ENCODE measurements at places on chromosomes 7 and 10.

DNA sequence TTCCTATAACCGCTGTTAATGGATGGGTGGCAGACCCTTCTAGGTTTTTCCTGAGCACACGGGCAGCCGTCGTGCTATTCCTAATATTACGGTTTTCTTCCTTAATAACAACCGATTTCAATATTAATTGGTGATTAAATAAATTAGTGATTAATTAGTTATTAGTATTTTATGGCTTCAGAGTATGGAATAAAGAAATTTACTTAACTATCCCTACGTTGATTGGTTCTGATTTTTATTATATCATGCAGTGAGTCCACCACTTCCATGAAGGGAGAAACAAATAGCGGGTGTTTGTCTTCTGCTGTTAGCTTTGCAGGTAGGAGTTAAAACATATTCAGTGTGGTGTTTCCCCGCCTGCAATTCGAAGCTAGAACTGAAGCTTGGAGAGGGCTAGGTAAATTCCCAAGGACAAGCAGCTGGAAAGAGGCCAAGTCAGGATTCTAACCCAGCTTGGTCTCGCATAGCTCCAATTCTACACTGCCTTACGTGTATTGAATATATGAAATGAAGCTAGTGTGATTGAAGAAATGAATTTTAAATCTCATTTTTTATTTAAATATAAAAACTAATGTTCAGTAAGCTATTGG, 928 bp upstream of the CSTF2T start:
- no peaks in the 10 kb centered on the region for H3K36me3 ChIP-seq
- no peaks in the 10 kb centered on the region for H3K27me3 ChIP-seq
- peak overlapping the region; percentile 96 for H3K4me3 ChIP-seq
- H3K4me1 ChIP-seq: peaks cover 4% of the 10 kb centered on the region
- no peak for DNase-seq
- peak overlapping the region; percentile 100 for H3K27ac ChIP-seq

GRCh38 chr10:93131986-93132385, 58.3 kb downstream of the CYP26A1 start:
- H3K4me3 ChIP-seq: no peak overlapping the region
- H3K27me3 ChIP-seq: no peaks in the 10 kb centered on the region
- no peaks in the 10 kb centered on the region for H3K4me1 ChIP-seq
- no peak overlapping the region for H3K27ac ChIP-seq

- H3K27ac ChIP-seq: no peak overlapping the region
- H3K4me1 ChIP-seq: no peaks in the 10 kb centered on the region
- DNase-seq: no peak
- H3K27me3 ChIP-seq: no peaks in the 10 kb centered on the region
Observed at GRCh38 chr10:111199587-111199986, 122.8 kb downstream of the ADRA2A start.

- H3K4me1 ChIP-seq: no peaks in the 10 kb centered on the region
- peak; percentile 19 for DNase-seq
- no peaks in the 10 kb centered on the region for H3K27me3 ChIP-seq
Observed at GRCh38 chr10:131781076-131781475, 119.7 kb upstream of the PPP2R2D start.

GRCh38 chr7:124152859-124153692, 120.2 kb upstream of the TMEM229A start:
- H3K4me1 ChIP-seq: no peaks in the 10 kb centered on the region
- no peaks in the 10 kb centered on the region for H3K36me3 ChIP-seq
- H3K4me3 ChIP-seq: no peak overlapping the region
- no peaks in the 10 kb centered on the region for H3K27me3 ChIP-seq
- no peak overlapping the region for H3K27ac ChIP-seq
- DNase-seq: peak; percentile 33

DNA sequence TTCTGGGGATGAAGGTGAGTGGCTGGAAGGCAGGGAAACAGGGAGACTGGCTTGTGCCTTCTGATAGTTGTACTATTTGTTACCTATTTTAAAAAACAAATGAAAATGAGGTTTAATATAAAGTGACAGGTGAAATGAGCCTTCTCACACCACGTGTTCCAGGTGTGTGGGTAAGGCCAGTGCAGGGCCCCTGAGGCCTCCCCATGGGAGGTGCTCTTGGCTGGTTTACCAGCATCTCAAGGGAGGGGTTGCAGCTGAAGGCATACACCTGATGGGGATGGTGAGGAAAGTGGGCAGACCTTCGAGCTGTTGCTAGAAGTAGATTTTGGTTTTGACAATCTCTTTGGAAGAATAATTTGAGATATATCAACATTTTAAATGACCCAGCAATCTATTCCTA, 103.6 kb downstream of the ARHGAP22 start:
- peaks cover 3% of the 10 kb centered on the region for H3K4me1 ChIP-seq
- no peak for DNase-seq
- no peaks in the 10 kb centered on the region for H3K36me3 ChIP-seq
- H3K27ac ChIP-seq: no peak overlapping the region
- no peak overlapping the region for H3K4me3 ChIP-seq
- no peaks in the 10 kb centered on the region for H3K27me3 ChIP-seq

- no peak overlapping the region for H3K27ac ChIP-seq
- H3K4me3 ChIP-seq: no peak overlapping the region
- H3K27me3 ChIP-seq: no peaks in the 10 kb centered on the region
- no peaks in the 10 kb centered on the region for H3K4me1 ChIP-seq
- no peaks in the 10 kb centered on the region for H3K36me3 ChIP-seq
- DNase-seq: no peak
Observed at GRCh38 chr7:124566583-124566982, 199.0 kb downstream of the GPR37 start.

- no peak within 1 kb of the TSS for H3K27ac ChIP-seq
- no peak within 1 kb of the TSS for H3K4me3 ChIP-seq
- H3K36me3 ChIP-seq: no peaks in the 10 kb centered on the region
- DNase-seq: no peak
- H3K4me1 ChIP-seq: 0 out of 2 replicates have a peak, but pooled peaks cover 2% of the 10 kb centered on the region
Observed at GRCh38 chr7:93148144-93148543, at the start of gene SAMD9L. Gene SAMD9L (minus strand): TSS chr7:93148385. CDS start chr7:93135971, 12,414 bp downstream.

All from H1 (cell line).